ENCODE measurements at places on chromosomes 1 and 21.

DNA sequence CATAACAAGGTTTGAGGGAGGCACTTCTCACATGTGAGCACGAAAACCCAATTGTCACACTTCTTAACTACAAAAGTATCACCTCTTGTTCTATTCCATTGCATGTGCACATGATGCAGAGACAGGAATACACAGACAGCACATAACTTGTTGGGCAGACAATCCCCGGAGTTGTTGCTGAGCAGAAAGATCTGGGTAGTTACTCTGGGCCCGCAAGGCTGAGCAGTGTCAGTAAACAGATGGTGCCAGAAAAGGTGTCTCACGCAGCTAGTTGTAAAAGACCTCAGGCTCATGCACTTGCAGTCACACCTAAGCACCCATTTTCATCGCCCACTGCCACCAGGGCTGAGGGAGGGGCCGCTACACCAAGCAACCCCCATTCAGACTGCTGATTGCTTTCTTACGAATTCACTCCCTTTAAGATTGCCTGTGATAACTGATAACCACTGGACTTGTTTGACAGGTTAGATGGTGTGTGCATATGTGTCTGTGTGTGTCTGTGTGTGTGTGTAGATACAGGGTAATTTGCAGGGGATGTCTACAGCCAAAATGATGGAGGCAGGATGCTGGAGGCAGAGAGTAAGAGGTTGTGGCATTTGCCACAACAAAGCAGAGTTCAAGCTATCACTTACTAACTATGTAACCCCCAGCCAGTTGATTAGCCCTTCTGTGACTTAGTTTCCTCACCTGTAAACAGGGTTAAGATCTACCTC lies 4.2 kb downstream of the LGR6 start:
- no peak for DNase-seq

- no peak for DNase-seq
These were observed 28.5 kb downstream of the WNT4 start for GRCh38 chr1:22114083-22115012.

- DNase-seq: no peak
These were observed 104.7 kb downstream of the AKT3 start for GRCh38 chr1:243745356-243745755.

DNA sequence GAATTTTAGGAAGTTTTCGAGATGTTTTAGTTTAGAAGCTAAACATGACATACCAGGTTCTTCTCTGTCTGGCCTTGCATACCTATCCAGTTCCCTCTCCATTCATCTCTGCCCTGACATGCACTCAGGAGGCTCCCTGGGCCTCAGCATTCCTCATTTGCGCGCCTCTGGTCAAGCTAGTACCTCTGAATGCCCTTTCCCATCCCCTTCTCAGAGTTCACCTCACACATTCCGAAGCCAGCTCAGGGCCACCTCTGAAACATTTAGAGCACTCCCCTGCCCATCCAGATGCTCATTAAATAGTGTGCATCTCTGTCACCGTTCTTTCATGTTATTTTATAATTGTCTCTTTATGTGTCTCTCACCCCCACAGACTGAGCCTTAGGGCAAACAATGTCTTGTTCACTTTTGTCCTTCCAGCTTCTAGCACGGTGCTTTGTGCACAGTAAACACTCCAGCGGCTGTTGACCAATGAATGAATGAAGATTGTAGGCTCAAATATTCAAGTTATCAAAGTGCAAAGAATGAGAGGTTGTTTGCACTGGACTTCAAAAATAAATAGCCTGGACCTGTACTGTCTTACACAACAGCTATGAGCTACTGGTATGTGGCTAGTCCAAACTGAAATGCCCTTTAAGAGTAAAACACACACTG lies 1.2 kb upstream of the DHCR24 start:
- no peak for DNase-seq

- no peak for DNase-seq
These were observed 392.0 kb downstream of the PLPP3 start for GRCh38 chr1:56187405-56187804.

- peak; percentile 21 for DNase-seq
These were observed 70.0 kb upstream of the SELENON start for GRCh38 chr1:25729790-25730644.

- no peak for DNase-seq
These were observed 138.5 kb downstream of the LRIG2 start for GRCh38 chr1:113211467-113211866.

DNA sequence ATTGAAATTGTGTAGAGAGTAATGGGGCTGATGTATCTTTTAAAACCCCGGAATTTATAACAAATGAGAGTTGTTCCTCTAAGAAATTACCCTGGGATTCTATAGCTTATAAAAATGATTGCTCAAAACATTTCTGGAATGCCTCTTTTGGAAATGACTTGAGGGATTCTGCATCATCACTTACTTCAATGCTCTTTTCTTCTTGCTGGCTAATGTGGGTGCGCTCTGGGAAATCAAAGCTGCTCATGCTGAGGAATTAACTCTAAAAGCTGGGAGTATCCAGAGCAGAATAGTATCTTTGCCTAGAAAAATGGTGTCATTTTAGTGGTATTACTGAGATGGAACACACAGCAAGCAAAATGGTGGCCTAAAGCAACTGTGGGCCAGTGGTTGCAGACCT lies 23.0 kb upstream of the TBX15 start:
- DNase-seq: no peak

GRCh38 chr21:36082237-36082664 lies 12.4 kb downstream of the CBR1 start:
- no peak for DNase-seq

All from NCI-H2081 treated with DMSO at 0.1 percent for 48 hours (cell line).